Left ventricle myocardium superior (tissue), 1 donor: ENCODE measurements at places on chromosomes 3 and 15. TPM values are rescaled to one million over a fixed set of nuclear protein-coding genes. Genes with fewer than 3 reads are reported as not detected.
A peak's percentile ranks its signal among the peaks of the same experiment; 100 is the strongest.

The CLDN1 gene
- total RNA-seq, result 1.4 TPM

- DNase-seq, result no peak
Observed at GRCh38 chr3:171396048-171396447, 64.2 kb downstream of the TNIK start.

DNA sequence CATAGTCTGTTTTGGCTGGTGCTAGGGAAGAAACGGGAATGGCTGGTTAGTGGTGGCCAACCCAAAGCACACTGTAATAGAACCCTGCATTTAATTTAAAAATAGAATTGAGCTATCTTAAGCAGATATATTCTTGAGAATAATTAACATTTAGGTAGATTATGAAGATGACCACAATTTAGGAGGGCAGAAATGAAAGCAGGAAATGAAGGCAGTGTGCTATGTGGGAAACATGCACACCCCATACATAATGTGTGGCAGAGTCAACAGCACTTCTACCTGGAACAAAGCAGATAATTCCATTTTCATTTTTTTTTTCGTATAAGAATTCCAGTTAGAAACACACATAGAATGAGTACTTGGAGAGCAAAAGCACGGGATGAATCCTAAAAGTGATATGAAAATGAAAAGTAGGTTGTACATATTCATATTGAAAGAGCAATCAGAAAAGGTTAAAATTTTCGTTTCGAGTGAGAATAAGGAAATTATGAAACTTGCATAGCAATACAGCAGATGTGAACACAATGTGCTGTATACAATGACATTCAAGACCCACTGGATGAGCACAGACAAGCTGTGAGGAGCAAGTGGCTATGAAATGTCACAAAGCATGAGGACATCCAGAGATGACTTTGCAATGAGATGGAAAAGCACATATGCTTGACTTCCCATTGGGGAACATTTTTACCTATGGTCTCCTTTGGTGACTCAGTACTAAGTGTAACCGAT, 102.6 kb downstream of the TFG start:
- no peak for DNase-seq

DNA sequence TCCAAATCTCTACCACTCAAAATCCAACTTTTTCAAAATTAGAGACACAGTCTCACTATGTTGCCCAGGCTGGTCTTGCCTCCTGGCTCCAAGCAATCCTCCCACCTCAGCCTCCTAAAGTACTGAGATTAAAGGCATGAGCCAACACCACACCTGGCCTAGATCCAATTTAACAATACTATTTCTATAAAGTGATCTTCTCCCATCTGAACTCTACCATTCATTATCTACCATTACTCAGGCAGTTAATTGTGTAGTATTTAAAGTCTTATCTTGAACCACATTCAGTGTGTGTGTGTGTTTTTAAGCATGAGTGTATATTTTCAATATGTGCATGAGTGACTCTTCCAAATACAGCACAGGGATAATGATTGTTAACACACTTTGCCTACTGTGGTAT, 77.0 kb downstream of the INO80 start:
- no peak for DNase-seq

The CD276 gene
- 39.0 TPM for total RNA-seq

DNA sequence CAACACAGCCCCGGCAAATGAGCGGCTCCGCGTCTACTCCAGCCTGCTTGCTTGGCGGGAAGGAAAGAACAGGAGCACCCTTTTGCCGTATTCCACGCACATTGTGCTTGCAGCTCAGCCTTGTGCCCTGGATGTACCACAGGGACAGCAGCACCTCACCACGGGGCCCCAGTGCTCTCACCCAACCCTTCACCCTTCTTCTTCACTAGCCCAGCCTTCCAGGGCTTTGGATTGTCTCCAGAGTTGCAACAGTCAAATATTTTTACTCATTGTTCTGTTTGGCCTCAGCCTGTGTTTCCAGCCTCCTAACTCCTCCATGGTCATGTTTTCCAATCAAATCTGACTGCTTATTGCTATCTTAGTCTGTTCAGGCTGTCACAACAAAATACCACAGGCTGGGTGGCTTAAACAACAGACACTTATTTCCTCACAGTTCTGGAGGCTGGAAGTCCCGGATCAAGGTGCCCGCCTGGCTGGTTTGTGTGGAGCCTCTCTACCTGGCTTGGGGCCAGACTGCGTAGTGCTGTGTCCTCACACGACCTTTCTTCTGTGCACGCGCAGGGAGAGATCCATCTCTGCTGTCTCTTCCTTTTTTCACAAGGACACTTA, 79.2 kb upstream of the ABHD17C start:
- DNase-seq, result peak; percentile 81

- peak; percentile 71 for DNase-seq
Observed at GRCh38 chr3:183775781-183776180, 49.6 kb downstream of the MAP6D1 start.

- DNase-seq, result no peak
Observed at GRCh38 chr3:50120364-50121071, 31.8 kb downstream of the RBM5 start.

DNA sequence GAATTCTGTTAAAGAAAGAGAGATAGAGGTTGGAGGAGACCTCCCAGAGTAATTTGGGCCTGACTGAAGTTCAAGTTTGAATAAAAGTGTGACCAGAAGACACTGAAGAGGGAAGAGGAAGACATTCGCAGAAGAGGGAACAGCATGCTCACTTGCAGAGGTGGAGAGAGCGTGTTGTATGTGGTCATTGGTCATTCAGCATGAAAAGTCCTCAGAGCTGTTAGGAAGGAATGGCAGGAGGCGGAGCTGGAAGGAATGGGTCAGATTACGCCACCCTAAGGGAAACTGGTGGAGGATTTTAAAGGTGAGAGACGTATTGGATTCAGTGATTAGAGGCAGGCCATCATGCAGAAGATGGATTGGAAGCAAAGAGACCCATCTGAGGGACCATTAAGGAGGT, 41.6 kb downstream of the IQCH start:
- no peak for DNase-seq

- DNase-seq, result no peak
Observed at GRCh38 chr3:197339841-197340520, 41.6 kb upstream of the DLG1 start.

DNA sequence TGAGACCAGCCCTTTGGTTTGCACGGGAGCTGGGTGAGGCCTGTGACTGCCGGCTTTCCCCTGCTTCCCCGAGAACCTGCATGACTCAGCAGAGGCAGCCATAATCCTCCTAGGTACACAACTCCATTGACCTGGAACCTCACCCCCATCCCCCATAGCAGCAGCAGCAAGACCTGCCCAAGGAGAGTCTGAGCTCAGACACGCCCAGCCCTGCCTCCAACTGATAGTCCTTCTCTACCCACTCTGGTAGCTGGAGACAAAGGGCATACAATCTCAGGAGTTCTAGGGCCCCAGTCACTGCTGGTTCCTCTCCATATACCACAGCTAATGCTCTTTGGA, 141.0 kb upstream of the ARHGEF26 start:
- DNase-seq, result no peak

DNA sequence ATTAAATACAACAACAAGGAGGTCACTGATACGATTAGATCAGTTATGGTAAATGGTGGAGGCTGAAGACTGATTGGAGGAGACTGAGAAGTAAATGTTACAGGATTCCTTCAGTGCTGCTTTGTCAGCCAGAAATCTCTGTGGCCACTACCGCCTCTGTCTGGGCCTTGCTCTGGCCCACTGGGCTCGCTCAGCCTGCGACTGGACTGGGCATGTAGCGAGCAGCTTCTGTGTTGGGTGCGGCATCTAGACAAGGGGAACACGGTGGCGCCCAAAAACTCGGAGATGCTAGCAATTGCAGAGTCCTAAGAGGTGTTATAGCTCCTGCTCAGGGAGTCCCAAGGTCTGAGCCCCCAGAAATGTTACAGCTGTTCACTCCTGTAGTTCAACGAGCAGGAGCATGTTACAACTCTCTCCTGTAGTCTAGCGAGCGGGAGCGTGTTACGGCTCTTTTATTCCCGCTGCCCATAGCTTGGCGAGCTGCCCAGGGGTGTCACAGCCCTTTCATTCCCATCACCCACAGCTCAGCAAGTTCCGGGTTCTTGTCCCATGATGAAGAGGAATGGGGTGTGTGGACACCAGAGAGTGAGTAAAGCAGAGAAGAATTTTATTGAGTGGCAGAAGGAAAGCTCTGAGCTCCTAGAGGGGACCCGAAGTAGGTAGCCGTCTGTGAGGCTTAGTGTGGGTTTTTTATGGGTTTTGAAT, 24.7 kb downstream of the SLC15A2 start:
- DNase-seq, result no peak

GRCh38 chr15:72785432-72785831, 1.9 kb upstream of the ADPGK start:
- DNase-seq, result no peak

The CHST14 gene
- 6.0 TPM for total RNA-seq
